ENCODE measurements at places on chromosomes 4 and X. TPM values are rescaled to one million over a fixed set of nuclear protein-coding genes. Genes with fewer than 3 reads are reported as not detected.

Gene NPY2R
- total RNA-seq = 0.36 TPM

Gene SPANXN4
- total RNA-seq = not detected

Gene CHRDL1
- total RNA-seq = 25.9 TPM

Gene GAGE12E
- not detected for total RNA-seq

Gene ESX1
- total RNA-seq = not detected

Gene PDE5A
- 157 TPM for total RNA-seq

Gene DIPK2B
- total RNA-seq = not detected

Gene MAP3K15
- under 0.01 TPM for total RNA-seq

Gene AR
- total RNA-seq = 4.7 TPM

Gene GAGE1
- not detected for total RNA-seq

Gene FAM47A
- total RNA-seq = not detected

Gene NAP1L3
- total RNA-seq = 14.1 TPM

Gene EVC2
- total RNA-seq = 19.2 TPM

- no peak for DNase-seq
- H3K36me3 ChIP-seq = no peaks in the 10 kb centered on the region
- no peak overlapping the region for H3K4me3 ChIP-seq
- H3K4me1 ChIP-seq = no peaks in the 10 kb centered on the region
Measured at GRCh38 chrX:118571836-118572235, 76.2 kb downstream of the DOCK11 start.

- no peak for DNase-seq
- H3K27ac ChIP-seq = no peak overlapping the region
- H3K4me3 ChIP-seq = no peak overlapping the region
- no peaks in the 10 kb centered on the region for H3K36me3 ChIP-seq
- no peaks in the 10 kb centered on the region for H3K27me3 ChIP-seq
Measured at GRCh38 chr4:40264995-40265909, 68.4 kb downstream of the RHOH start.

DNA sequence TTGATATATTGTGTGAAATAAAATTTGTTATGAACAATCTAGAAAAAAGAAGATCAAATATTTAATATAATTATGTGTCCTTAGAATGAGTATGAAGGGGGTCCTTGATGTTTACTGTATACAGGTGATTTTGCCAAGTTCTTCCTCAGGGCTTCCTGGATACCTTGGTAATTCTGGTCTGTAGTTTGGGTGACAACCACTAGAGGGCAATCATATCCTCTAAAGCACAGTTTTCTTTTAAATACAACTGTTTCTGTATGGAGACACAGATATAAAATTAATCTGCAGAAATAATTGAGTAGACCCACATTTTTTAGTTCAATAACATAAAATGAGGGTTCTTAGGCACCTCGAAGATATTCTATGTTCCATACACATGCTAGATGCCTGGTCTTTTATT, 157.7 kb downstream of the SPANXN1 start:
- H3K27me3 ChIP-seq = no peaks in the 10 kb centered on the region
- no peaks in the 10 kb centered on the region for H3K36me3 ChIP-seq
- peak; percentile 27 for DNase-seq
- no peaks in the 10 kb centered on the region for H3K4me1 ChIP-seq

DNA sequence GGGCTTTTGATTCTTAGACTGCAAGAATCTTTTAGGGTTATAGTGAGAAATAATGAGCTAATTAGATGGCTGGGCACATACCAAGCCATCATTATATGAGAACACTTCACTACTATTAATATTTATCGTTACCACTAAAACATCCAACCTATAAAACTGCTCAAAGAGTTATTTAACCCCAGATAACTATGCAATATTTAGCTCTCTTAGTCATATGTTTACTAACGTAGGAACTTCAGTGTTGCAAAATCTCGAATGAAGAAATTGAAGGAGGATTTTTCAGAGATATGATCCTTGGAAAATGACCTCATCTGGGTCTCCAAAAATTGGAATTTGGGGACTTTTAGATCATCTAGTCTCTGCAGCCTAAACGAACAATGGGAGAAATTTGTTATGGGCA, 265.0 kb upstream of the RPS6KA3 start:
- peaks cover 8% of the 10 kb centered on the region for H3K4me1 ChIP-seq
- DNase-seq = no peak
- no peaks in the 10 kb centered on the region for H3K27me3 ChIP-seq
- H3K27ac ChIP-seq = no peak overlapping the region

DNA sequence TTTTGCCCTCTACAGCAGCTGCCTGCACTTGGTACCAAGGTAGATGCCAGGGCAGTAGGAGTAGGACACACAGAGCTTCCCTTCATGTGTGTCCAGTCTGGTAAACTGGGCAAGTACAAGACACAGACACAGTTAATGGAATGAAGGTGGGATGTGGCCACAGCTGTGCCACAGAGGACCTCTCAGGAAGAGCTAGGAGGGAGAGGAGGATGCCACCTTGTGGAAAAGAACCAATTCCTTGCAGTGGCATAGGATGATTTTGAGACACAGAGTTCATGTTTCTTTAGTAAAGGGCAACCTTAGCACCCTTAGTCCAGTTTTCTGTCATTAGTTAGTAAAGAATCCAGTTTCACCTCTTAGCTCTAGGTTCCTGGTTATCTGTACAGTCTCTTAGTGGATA, 36.3 kb upstream of the TBC1D14 start:
- H3K4me1 ChIP-seq = peaks cover 10% of the 10 kb centered on the region
- H3K27me3 ChIP-seq = no peaks in the 10 kb centered on the region
- H3K27ac ChIP-seq = no peak overlapping the region
- DNase-seq = peak; percentile 15
- peaks cover 41% of the 10 kb centered on the region for H3K36me3 ChIP-seq
- H3K4me3 ChIP-seq = no peak overlapping the region

DNA sequence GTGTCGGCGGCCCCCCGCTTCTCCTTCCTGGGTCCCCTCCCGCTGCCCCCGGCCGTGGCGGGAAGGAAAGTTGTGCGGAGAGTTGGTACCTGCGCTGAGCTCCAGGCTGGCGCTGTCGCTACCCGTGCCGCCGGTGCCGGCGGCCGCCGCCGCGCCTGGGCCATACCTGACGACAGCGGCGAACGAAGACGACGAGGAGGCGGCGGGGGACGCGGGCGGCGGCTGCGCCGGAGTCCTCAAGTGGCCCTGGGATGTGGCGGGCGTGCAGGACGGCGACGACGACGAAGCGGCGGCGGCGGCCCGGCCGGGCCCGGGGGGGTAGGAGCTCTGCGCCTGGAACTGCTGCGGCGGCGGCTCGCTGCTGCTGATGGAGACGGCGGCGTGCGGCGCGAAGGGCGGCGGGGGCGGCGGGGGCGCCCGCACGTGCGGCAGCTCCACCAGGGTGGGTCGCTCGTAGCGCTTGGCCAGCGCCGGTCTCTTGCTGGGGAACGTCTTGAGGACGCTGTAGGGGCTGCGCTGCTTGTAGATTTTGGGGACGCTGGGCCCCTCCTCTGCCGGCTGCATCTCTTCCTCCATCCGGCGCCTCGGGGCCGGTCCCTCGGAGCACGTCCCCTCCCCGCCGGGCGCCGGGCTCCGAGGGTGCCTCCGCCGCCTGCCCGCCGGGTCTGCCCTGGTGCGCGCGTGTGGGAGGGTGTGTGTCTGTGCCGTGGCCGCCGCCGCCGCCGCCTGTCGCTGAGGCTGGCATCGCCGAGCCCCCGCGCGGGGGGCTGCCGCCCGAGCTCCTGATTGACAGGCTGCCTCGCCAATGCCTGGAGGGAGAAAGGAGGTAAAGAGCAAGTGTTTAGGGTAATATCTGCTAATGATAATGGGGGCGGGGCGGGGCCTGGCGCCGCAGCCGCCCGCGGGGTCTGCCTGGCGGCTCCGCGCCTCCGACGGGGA, 618 bp downstream of the BEND4 start:
- H3K27ac ChIP-seq = no peak overlapping the region
- no peak for DNase-seq
- H3K36me3 ChIP-seq = no peaks in the 10 kb centered on the region
- peak overlapping the region; percentile 39 for H3K4me3 ChIP-seq
- H3K27me3 ChIP-seq = peaks cover 53% of the 10 kb centered on the region
- H3K4me1 ChIP-seq = no peaks in the 10 kb centered on the region

- DNase-seq = no peak
- peaks cover 14% of the 10 kb centered on the region for H3K4me1 ChIP-seq
- H3K4me3 ChIP-seq = no peak overlapping the region
- H3K36me3 ChIP-seq = no peaks in the 10 kb centered on the region
- H3K27ac ChIP-seq = no peak overlapping the region
Measured at GRCh38 chr4:152165846-152166245, 370.0 kb downstream of the FBXW7 start.

GRCh38 chr4:8282742-8283141, 13.2 kb downstream of the HTRA3 start:
- no peak for DNase-seq
- H3K27ac ChIP-seq = no peak overlapping the region
- no peaks in the 10 kb centered on the region for H3K36me3 ChIP-seq
- H3K27me3 ChIP-seq = no peaks in the 10 kb centered on the region
- no peak overlapping the region for H3K4me3 ChIP-seq

DNA sequence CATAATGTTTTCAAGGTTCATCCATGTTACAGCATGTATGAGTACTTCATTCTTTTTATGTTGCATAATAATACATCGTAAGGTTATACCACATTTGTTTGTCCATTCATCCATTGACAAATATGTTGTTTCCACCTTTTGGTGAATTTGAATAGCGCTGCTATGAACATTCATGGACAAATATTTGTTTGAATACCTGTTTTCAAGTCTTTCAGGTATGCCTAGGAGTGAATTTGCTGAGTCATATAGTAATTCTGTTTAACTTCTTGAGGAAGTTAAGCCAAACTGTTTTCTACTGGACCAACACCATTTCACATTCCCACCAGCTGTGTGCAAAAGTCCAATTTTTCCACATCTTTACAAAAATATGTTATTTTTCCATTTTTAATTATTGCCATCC, 31.5 kb downstream of the IRS4 start:
- H3K27me3 ChIP-seq = peaks cover 2% of the 10 kb centered on the region
- DNase-seq = no peak
- H3K4me1 ChIP-seq = no peaks in the 10 kb centered on the region
- no peak overlapping the region for H3K27ac ChIP-seq

GRCh38 chrX:18875256-18875878, 108.5 kb downstream of the PHKA2 start:
- DNase-seq = no peak
- H3K36me3 ChIP-seq = no peaks in the 10 kb centered on the region
- H3K4me3 ChIP-seq = no peak overlapping the region
- H3K27ac ChIP-seq = no peak overlapping the region
- H3K27me3 ChIP-seq = peaks cover 3% of the 10 kb centered on the region
- no peaks in the 10 kb centered on the region for H3K4me1 ChIP-seq
